ENCODE measurements at places on chromosomes 12 and 14.

DNA sequence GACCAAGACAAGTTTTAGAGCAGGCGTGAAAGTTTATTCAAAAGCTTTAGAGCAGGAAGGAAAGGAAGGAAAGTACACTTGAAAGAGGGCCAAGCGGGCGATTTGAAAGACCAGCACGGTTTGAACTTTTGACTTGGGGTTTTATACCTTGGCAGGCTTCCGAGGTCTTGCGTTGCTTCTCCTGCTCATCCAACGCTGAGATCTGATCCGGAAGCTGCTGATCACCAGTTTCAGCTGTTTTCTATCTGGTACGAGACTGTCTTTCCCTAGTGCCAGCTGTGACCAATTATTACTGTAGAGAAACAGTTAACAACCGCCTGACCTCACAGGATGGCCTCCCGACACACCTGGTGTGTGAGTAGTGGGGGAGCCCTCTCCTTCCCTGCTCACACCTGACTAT lies 20.6 kb upstream of the SNRPF start:
- DNase-seq = no peak

DNA sequence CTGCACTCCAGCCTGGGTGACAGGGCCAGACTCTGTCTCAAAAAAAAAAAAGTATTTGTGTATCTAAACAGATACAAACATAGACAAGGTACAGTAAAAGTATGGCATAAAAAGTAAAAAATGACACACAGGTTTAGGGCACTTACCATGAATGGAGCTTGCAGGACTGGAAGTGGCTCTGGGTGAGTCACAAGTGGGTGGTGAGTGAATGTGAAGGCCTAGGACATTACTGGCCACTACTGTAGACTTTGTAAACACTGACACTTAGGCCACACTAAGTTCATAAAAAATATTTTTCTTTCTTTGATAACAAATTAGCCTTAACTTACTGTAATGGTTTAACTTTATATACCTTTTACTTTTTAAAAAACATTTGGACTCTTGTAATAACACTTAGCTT lies 38.0 kb upstream of the EIF5 start:
- DNase-seq = no peak

- DNase-seq = no peak
These were observed 54.9 kb upstream of the PPP2R5C start for GRCh38 chr14:101706509-101707067.

- DNase-seq = no peak
These were observed 144.2 kb downstream of the C12orf75 start for GRCh38 chr12:105474672-105475071.
